Activated naive CD4-positive, alpha-beta T cell treated with anti-CD3 and anti-CD28 coated beads, Interleukin-2, amount 50 U/mL, for 16 hours (primary cell): ENCODE measurements at places on chromosomes 7 and 10.

- DNase-seq = no peak
Observed at GRCh38 chr7:112080441-112080840, 125.8 kb downstream of the DOCK4 start.

- no peak for DNase-seq
Observed at GRCh38 chr10:78405231-78405630, 371.6 kb downstream of the RPS24 start.

- no peak for DNase-seq
Observed at GRCh38 chr7:111232249-111233084, 141.5 kb downstream of the LRRN3 start.

DNA sequence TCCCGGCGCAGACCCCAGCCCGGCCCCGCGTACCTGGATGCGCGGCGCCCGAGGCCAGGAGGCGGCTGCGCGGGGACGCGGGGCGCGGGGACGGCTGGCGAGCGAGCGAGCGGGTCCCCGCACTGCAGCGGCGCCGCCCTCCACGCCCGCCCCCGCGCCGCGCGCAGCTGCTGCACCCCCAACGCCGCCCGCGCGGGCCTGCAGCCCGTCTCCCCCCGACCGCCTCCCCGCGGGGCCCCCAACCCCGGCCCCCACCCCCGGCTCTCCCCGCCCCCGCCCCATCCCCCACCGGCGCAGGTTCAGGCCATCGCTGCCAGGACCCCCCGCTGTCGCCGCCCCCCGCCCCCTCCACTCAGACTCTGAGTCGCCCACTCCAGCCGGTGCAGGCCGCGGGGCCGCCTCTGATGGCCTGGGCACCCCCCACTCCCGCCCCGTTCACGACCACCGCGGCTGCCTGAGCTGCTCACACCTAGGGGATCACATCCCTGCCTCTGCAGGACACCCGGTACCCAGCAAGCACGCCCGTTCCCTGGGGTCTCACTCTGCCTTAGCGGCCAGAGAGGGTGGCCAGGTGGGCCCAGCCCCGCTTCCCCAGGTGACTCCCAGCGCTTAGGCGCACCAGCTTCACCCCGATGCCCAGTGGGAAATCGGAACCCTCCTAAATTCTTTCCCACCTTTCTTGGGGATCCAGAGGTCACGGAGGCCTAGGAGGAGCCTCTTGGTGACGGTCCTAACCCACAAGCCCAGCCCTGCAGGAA lies 13.9 kb upstream of the DNAAF5 start:
- peak; percentile 39 for DNase-seq

- DNase-seq = no peak
Observed at GRCh38 chr10:78194050-78194449, 160.4 kb downstream of the RPS24 start.

DNA sequence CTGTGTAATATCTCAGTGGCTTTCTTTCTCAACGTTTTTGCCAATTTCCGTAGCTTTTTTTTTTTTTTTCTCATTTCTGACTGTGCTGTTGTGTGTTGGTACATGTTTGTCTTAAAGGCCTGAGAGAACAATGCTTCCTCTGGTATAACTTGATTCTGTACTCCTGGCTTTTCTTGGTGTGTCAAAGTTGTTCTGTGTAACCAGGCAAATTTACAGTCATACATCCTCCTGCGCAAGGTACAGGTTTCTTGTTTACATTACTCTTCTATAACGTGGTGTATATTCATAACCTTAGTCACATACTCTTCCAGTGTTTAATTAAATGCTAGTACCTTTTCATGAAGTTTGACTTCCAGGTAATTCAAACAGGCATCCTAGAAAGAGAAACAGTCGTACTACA lies 8.3 kb upstream of the ARHGAP12 start:
- DNase-seq = no peak

DNA sequence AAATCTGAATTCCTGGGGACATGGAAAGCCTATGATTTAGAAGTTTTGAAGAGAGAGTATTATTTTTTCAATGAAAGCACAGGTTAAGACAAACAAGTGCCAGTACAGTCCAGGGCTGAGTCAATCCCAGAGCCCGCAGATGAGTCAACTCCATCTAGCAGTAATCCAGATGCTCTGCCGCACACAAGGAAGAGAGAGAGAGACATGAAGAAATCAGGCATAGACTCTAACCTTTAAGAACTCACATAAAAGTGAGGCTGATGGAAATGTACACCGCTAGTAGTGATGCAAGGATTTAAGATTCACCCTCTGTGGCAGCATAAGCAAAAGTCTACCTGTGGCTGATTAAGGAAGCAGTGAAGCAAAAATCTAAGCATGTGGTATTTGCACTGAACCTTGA lies 651.5 kb downstream of the TNS3 start:
- DNase-seq = no peak

DNA sequence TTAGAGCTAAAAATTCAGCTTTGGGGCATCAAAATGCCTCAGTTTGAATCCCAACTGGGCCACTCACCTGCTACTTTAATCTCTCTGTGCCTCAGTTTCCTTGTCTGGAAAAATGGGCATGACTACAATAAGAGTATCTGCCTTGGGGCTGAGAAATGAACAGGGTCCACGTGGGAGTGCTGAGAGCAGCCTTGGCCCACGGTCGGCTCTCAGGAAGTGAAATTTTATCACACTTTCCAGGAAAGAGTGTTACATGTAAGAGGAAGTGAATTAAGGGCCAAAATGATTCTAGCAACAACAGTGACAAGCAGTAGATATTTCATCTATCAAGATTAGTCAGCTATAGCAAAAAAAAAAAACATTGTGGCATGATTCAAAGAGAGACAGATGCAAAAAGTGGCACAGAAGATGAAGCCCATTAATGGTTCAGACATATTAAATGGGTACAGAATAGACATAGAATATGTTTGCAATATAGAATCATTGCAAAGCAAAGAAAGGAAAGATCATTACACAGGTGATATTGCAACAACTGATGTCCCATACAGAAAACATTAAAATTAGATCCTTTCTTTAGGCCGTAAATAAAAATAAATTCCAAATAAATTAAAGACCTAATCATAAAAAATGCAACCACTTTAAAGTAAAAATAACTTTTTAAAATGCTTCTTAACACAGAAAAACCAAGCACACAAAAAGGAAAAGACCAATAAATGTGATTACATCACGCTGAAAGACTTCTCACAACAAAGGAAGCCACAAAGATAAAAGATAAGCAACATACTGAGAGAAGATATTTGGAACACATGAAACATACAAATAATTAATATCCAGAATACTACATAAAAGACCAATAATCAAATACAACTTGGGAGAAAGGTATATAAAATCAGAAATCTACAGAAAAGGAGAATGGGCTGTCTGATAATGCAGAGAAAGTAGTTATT lies 4.3 kb downstream of the TMEM273 start:
- DNase-seq = no peak
